ENCODE measurements at places on chromosomes 7 and 10.

GRCh38 chr10:72104472-72105097, 16.2 kb upstream of the SPOCK2 start:
- DNase-seq = no peak

- no peak for DNase-seq
Observed at GRCh38 chr10:89921403-89921802, 220.0 kb downstream of the KIF20B start.

- DNase-seq = no peak
Observed at GRCh38 chr10:43772171-43772570, 123.5 kb upstream of the ZNF32 start.

DNA sequence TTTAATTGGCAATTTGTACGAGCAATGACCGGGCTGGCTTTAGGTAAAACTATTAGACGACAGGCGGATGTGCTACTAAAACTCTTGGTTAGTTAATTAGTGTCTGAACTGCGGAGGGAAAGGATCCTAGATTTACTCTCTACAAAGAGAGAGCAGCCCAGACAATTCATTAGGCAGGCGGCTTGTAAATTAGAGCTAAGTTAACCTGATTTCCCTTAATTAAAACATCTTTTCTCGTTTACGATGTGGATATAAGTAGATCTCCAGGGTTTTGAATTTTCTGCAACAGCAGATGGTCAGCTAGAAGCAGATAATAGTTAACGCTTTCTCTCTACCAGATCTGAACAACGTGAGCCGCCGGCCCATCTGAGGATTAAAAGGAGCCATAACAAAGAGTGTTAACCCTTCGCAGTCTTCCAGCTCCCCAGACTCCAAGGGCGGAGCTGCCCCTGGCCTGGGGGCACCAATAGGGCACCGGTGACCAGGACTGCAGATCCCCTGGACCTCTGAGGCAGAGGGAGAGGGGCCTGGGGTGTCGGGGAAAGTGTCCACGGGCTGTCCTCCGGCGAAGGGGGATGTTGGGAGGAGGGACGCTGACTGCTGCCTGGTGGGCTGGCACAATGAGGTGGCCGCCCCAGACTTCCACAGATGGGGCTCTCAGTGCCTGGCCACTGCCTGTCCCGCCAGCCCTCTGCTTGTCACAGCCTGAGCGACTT, 6.3 kb upstream of the UNCX start:
- peak; percentile 16 for DNase-seq

- no peak for DNase-seq
Observed at GRCh38 chr7:12239806-12240205, 28.7 kb downstream of the TMEM106B start.
